ENCODE measurements at places on chromosomes 12 and 14.

DNA sequence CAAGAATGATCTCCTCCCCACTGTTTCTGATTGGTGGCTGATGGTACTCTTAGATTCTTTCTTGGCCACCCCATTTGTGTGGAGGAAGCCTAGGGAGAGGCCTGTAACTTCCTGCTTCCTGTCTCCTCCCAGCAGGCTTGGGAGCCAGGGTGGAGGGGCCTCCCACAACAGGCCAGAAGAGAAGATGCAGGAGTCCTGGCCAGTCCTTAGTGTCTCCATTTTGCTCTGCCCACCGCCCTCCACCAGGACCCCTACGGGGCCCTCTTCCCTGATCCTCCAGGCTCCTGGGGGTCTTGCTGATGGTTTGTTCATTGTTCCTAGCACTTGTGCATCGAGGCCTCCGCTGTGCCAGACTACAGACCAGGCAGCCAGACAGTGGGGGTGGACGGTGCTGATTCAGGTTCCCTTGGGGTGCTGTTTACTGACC is 6.8 kb downstream of the TSPAN9 start:
- no peak for DNase-seq

DNA sequence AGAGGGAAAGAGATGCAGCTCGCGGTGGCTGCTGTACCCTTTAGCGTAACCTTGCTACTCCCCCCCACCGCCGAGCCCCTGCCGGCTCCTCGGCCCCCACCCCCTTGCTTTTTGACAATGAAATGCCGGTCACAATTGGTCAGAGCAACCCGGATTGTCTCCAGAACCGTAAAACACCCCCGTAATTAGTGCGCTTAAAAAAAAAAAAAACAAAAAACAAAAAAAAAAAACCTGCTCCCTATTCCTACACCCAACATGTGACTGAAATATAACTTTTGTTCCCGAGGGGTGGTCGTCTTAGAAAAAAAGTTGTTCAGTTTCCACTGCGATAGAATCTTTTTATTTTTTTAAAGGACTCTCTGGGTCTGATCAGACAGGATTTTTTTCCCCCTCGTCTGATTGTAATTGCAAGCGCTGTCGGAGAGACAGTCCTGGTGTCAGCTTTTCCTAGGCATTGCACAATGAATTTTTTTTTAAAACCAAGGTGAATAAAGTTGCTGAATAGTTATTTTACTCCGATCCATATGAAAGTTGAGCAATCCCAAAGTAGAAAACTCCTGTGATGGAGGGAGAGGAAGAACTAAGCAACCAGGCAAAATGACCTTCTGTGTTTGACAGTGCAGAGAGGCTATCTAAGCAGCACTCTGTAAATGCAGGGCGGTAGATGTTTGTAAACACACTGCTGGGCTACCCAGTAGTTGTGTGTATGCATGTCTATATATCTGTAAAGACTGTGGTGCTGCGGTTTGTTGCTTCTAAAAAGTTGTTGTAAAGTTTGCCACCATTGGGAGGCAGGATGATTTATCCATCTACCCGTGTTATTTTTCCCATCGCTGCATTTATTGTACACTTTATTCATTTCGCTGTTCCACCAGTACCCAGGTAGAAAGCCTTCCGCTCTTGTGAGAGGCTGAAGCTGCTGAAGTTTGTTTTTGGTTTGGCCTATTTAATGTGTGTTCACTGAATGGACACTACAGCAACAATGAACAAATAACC is 1.1 kb downstream of the ETV6 start:
- no peak for DNase-seq

DNA sequence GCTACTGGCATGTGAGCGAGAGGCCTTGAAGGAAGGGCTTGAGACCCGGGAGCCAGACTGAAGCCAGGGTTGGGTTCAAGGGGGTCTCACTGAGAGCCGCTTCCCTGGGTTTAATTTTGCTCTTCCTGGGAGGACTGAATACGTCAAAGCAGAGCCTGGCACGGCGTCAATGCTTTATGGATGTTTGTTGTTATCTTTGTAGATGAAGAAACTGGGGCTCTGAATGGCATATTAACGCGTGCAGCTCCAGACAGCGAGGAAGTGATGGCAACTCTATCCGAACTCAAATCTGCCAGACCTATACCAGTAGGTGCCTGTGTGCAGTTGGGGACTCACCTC is 152.8 kb upstream of the PARP11 start:
- no peak for DNase-seq

DNA sequence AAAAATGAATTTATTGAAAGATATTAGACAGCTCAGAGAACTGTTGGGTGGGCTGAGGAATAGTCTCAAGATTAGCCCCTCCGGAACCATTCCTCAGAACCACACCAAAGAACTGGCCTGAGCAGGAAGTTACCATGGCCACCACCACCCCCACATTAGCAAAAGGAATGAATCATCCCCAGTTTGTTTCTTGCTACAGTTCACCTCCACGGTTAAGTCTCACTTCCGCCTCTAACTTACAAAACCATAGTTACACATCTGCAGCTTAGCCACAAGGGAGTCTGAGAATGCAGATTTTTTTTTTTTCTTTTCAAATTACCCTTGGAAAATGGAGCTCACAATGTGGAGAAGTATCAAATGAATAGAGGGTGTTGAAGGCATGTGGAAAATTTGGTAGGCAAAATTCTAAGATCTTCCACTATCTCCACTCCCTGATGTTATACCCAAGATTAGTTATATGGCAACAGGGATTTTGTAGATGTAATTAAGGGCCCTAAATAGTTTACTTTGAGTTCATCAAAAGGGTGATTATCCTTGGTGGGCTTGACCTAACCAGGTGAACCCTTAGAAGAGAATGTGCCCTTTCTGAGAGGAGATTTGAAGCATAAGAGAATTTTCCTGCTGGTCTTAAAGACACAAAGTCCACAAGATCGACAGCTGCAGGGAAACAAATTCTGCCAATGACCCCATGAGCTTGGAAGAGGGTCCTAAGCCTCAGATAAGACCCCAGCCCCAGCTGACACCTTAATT is 129.8 kb upstream of the KRR1 start:
- DNase-seq, result no peak

- DNase-seq, result no peak
Observed at GRCh38 chr14:68899033-68899603, 80.0 kb downstream of the ACTN1 start.

All from upper lobe of right lung (tissue), 1 donor.